ENCODE measurements at places on chromosomes 2 and 18.

- DNase-seq = peak; percentile 31
Observed at GRCh38 chr2:7037340-7038333, 120.4 kb downstream of the RNF144A start.

GRCh38 chr2:10717628-10718027 lies 3.8 kb upstream of the ATP6V1C2 start:
- DNase-seq = no peak

DNA sequence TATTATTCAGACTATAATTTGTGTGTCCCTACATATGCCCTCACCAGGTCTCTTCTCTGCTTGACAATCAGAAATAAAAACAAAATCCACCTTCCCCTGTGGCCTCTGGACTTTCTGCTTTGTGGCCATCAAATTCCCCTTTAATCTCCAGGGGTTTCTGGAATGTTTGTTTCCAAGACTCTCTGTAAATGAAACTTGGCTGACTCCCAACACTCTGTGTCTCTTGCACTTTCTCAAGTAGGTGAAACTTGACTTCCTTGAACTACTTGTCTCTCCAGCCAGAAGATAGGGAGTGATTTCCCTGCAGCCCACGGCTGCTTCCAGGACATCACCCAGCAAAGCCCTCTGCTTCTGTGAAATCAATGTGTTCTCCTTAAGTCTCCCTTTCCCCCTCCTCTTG lies 54.1 kb upstream of the AQP4 start:
- no peak for DNase-seq

DNA sequence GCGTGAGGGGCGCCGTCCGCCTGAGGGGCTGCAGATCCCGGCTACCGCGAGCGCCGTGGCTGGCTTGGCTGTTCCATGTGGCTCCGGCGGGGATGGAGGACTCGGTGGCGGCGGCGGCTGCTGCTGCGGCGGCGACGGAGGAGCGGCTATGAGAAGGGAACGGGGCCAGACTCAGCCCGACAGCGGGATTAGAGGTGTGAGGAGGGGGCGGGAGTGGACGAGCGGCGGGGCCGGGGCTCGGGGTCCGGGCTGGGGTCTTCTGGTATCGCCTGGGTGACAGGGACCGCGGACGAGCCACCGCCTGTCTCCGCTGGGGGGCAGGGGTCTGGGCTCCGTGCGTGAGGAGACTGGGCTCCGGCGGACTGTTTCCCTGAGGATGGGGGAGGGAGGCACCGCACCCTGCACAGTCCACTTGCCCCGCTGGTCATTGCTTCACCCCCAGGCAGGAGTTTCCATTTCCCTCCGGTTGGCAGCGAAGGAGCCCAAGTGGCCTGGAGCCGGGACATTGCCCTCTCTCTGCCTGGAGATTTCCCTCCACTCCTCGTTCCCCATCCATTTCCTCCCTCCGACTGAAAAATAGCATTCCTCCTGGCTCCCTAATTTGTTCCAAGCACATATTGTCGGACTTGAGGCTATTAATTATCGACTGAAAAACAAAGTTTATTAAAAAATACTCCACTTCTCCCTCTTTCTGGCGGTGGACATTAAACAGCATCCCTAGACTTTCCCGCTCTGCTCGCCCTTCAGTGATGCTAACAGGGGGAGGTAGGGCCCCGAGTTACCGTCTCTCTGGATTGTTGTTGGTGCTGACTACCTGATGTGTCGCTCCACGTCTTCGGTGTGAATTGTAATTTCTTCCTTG lies 577 bp downstream of the EHBP1 start:
- no peak for DNase-seq

GRCh38 chr2:14960686-14961324 lies 328.3 kb downstream of the LRATD1 start:
- DNase-seq = no peak

DNA sequence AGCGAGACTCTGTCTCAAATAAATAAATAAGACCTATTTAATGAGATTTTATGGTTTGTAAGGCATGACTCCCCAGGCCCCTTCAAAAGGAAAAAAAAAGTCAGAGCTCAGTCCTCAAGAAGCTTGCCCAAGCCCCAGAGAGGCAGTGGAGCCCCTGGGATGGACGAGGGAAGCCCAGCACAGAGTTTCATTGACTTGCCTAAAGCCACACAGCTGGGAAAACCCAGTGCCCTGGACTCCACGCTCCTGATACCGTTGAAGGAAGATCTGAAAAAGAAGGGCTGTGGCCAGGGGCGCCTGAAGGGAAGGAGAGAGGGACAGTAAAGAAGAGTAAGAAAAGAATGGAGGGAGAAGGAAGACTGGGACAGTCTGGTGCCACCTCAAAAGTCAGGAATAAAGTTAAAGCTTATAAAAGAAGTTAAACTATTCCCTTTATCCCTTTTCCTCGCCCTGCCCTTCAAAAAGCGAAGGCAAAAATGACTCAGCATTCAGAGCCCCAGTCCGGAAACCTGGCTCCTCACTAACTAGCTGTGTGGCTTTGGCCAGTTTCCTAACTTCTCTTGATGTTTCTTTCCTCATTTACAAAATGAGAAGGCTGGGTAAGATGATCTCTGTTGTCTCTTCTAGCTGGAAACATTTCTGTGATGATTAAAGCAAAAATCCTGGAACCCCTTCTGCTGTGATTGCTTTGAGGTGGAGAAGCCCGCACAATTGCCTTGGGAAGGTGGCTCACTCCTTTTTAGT lies 46.7 kb downstream of the LYPD1 start:
- DNase-seq = no peak

- no peak for DNase-seq
Observed at GRCh38 chr18:63105636-63106316, 213.8 kb downstream of the BCL2 start.

GRCh38 chr2:164567335-164567989 lies 53.8 kb downstream of the GRB14 start:
- DNase-seq = no peak

GRCh38 chr2:171084128-171084527 lies 76.6 kb downstream of the TLK1 start:
- no peak for DNase-seq

GRCh38 chr2:127631541-127631996 lies 14.4 kb upstream of the GPR17 start:
- DNase-seq = no peak

DNA sequence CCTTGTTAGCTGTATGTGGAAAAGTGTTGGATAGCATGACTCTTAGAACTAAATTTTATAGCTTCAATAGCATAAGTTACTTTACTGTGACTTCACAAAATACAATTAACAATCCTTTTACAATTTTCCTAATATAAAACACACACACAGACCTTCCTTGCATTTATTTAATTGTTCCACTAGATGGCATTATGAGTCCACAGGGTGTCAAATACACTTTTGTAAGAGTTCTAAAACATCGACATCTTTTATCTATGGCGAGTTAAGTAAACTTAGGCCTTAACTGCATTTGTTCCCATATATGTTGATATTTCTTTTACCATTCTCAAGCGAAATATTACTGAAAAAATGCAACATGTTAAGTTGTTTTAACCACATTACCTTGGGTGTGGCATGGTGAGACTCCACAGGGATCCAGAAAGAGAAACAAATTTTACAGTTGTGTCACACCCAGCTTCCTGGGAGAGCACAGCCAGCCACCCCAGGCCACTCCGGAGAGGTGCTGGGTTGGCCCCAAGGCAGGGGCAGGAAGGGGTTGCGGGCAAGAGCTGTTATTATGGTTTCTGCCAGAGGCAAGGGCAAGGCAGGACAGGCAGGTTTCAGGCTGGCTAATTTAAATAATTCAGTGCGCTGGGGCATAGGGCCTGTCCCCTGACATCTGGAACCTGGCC lies 312.4 kb upstream of the MC4R start:
- DNase-seq = no peak

DNA sequence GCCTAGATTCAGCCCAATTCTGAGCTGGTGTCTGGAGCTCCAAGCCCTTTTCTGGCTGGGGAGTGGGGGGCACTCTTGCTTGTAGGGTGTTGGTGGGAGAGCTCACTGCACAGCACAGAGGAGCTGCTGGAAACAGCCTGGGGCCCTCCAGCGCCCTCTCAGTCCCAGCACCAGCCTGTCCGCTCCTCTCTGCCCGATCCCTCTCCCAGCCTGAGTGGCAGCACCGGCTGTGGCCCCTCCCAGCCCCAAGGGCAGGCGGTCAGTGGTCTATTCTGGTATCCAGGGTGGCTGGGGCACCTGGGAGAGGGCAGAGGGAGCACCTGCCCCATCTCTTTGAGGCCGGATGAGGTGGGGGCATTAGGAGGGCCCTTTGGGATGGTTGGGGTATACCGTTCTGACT lies 13.2 kb upstream of the DES start:
- no peak for DNase-seq

GRCh38 chr2:182377467-182377866 lies 49.4 kb downstream of the PDE1A start:
- DNase-seq = no peak

DNA sequence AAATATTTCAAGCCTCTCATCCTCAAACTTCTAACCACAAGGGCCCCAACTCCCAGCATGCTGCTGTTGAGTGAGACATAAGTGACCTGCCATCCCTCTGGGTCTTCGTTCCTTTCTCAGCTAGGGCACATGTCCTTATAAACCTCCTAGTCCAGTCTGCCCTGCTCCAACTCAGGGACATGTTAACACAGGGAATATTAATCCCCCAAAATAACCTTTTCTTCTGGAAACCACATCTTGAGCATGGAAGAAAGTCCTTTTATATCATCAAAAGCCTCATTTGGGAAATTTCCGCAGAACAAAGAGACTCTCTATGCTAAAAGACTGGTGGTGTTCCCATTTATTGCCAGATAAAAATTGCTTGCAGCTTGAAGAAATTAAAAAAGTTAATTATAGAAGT lies 14.4 kb downstream of the TNP1 start:
- no peak for DNase-seq

DNA sequence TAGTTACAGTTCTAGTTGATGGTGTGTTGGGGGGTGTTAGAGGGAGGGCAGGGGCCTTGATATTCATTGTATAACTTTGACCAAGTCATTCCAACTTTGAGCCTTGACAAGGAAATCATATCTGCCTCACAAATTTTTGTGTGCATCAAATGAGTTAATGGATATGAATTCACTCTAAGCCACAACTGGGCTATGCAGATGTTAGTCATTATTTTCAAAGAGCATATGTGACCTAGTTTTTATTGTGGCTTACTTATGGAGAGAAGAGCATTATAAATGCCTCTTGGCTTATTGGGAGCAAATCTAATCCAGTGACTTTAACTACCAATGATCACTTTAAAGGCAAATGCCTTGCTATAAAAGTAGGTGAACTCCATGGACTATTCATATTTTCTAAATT lies 250.2 kb downstream of the LPIN1 start:
- no peak for DNase-seq

DNA sequence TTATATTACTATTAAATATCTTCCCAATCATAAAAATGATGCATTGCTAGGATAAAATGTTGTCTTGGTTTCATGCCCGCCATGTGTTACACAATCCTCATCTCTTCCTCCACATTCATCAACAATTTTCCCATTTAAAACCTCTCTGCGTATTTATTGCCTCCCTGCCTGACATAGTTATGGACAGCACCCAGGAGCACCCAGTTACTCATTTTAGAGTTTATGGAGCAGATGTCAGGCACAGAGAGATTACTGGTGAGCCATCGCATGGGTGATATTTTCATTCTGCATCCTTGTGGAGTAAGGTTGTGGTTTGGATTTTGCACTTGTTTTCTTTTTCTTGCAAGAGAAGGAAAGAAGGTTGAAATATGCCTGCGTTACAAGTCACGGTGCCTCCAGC lies 116.7 kb upstream of the NPAS2 start:
- no peak for DNase-seq

- DNase-seq = no peak
Observed at GRCh38 chr2:145874466-145874865, 1354.5 kb upstream of the ZEB2 start.

GRCh38 chr2:132669908-132670495 lies at the start of gene LYPD1:
LYPD1 (minus strand) TSS chr2:132670205; CDS start chr2:132669932, 273 bp downstream.
- no peak for DNase-seq

DNA sequence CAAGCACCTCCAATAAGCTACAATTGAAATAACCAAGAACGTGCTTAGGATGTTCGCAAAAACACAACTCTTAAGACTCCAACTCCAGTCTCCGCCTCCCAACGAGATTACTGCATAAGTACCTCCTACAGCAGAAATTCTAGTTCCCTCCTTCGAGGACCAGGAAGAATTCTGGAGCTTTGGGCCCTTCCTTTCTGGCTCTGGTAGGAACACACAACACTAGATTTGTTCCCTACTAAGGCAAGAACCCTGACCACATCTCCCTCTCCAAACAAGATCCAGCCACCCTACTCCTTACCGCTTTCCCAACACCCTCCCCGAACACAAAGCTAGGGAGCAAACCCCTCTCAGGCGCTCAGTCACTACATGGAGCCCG lies 721 bp downstream of the ADAM17 start:
- DNase-seq = no peak

DNA sequence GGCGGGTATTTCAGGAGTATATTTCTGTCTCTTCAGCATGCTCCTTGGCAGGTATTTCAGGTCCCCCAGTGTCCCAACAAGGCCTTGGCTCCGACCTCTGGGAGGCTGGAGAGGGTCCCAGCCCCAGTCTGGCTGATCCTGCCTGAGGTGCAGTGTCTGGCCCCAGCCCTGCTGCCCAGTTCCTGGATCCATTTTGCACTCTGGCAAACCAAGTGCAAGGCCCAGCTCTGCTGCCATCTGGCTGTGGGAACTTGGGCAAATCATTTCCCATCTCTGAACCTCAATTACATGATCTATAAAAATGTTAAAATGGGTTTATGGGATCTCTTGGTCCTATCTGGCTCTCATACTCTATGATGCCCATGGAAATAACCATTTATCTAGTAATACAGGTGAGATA lies 63.6 kb downstream of the ZBTB7C start:
- DNase-seq = no peak

DNA sequence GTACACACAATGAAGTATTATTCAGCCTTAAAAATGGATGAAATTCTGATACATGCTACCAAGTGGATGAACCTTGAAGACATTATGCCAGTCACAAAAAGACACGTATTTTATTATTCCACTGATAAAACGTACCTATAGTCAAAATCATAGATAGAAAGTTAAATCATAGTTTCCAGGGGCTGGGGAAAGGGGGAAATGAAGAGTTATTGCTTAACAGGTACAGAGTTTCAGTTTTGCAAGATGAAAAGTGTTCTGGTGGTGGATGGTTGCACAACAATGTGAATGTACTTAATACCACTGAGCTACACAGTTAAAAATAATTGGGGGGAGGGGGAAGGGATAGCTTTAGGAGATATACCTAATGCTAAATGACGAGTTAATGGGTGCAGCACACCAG lies 279.0 kb upstream of the STON1 start:
- DNase-seq = no peak

DNA sequence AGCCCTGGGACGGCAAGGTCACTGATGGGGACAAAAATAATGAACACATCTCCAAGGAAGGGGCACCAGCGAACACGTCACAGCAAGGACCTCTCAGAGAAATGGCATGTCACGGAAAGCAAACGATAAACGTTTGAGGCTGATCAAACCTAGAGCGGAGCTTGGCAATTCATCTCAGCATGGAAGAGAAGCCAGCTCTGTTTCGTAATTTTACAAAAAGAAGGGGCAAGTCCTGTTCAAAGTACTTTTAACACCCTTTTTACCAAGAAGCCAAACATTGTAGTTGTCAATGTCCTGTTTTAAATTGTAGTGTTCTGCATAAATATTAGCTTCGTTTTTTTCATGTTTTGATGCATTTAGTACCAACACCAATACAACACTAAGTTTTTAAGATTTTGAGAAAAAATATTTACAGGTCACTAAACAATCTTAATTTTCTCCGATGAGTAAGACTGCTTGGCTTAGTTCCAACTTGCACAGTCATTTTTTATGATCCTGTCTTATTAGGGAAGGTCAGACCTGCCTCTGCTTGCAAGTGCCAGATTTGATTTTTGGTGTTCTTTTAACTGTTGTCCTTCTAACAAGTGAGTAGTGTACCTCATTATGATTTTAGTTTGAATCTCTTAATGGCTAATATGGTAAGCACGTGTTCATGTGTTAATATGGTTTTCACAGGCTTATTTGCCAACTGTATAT lies 818.5 kb upstream of the SALL3 start:
- no peak for DNase-seq
